ENCODE measurements at places on chromosomes 1 and 21. TPM values are rescaled to one million over a fixed set of nuclear protein-coding genes. Genes with fewer than 3 reads are reported as not detected.

GRCh38 chr21:44727757-44728156 is 16.4 kb upstream of the TSPEAR start:
- ATAC-seq = no peak

- no peak for ATAC-seq
Measured at GRCh38 chr1:63326473-63327380, 4.4 kb downstream of the FOXD3 start.

DNA sequence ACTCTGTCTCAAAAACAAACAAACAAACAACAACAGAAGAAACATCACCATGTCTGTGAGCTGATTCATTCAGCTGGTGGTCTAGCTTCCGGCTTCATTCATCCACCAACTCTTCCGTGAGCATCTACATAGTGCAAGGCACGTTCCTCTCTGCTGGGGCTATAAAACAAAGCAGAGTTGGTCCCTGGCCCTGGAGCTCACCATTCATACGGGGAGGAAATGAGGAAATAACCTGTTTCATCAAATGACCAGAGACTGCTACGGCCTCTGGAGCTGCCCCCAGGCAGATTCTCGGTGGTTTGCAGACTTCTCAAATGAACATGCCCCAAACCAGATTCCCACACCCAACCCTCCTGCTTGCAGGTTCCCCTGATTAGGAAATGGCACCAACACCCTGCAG is 41.0 kb upstream of the ID3 start:
- ATAC-seq = no peak

DNA sequence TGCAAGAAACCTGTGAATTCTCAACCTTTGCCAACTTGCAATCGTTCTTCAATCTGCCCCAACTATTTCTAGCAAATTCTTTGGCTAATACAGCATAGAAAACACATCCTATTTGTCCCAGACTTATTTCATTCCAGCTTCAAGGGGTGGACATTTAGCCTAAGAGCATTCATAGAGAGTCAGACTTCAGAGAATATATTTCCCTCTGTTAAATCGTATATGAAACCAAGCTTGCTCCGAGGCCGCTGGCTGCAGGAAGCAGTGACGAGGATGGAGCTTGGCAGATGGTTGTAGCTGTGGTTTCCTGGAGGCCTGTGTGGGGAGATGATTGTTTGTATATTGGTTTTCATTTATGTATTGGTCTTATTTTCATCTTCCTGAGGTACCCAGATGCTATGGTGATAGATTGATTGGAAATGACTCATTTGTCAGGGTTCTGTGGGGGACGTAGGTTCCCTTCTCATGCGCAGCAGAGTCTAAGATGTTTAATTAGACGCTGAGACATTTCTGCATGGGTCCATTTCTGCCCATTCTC is 26.1 kb downstream of the MAN1C1 start:
- ATAC-seq = no peak

DNA sequence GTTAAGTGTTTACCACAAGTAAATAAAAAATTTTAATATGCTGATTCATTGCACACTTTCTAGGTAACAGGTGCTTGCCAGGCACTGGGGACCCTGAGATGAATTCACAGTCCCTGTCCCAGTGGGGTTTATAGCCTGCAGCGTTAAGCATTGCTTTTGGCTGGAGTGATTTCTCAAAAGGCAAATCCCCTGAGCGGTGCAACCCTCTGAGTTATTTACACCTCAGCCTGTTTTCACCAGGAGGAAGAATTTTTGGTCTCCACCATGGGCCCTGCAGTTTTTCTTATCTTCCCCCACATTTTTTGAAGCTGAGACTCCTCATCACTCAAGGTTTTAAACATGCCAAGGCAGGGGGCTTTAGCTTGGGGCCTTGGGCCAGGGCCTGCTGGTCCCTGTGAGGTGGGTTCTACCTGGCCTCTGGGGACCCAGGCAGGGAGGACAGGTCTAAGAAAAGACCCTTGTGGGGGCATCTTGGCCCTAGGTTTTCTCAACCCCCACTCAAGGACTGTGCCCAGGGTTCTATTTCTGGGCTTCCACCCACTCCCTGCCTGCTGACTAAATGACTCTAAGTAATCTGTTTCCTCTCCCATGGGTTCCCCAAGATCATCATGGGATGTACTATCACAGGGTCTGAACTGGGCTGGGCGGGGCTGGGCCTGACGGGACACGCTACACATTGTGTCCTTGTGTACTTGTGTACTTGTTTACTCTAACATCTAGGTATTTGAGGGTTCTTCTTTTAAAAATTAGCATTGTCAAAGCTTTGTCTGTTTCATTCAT is 10.2 kb upstream of the CHIT1 start:
- no peak for ATAC-seq

GRCh38 chr1:20402585-20403422 is 83.2 kb downstream of the CAMK2N1 start:
- ATAC-seq = no peak

GRCh38 chr1:174689524-174689923 is 241.8 kb downstream of the GPR52 start:
- no peak for ATAC-seq

DNA sequence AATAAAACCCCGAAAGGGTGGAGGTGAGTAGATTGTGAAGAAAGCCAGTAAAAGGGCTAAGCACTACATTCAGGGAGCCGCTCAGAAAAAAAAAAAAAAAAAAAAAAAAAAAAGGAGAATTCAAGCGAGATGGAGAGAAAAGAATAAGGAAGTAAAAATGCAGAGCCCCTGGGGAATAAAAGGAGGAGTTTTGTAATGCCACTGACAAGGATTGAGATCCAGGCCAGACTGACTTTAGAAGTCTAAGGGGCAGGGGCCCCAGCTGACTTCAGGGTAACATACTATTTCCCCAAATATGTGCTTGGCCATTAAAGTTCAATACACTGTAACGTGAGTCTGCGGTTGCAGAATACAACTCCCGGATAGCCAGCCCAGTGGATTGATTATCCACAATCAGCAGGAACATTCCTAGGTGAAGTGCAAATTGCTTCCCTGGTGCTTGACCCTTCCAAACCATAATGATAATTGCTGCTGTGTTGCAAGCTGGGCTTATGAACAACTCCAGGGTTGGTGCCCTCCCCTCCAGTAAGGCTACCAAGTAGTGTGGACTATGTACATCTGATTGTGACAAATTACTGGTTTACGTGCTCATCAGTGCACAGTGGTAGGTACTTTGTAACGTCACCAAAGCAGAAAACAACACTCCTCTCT is 30.7 kb upstream of the RRP15 start:
- ATAC-seq = no peak

- no peak for ATAC-seq
Measured at GRCh38 chr1:91400133-91400725, 4.4 kb downstream of the HFM1 start.

DNA sequence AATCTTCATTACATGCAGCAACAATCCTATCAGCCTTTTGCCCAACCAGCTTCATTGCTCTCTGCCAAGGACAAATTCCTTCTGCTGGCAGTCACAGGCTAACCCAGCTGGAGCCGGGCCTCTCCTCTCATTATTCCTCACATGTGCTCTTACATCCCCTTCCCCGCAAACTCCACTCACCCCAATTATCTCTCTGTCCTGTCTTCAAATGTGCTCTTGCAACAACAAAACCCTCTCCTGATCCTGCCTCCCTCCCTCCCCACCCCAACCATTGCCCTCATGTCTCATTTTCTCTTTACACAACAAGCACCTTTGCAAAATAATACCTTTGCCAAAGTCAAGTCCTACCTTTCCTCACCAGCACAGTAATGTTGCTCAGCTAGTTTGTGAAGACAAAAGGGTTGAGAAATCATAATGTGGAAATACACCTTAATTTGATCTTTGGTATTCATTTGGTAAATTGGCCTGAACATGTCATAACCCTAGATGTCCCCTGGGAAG is 36.0 kb upstream of the DHCR24 start:
- peak; percentile 85 for ATAC-seq

- no peak for ATAC-seq
Measured at GRCh38 chr1:200041337-200042118, 14.0 kb downstream of the NR5A2 start.

DNA sequence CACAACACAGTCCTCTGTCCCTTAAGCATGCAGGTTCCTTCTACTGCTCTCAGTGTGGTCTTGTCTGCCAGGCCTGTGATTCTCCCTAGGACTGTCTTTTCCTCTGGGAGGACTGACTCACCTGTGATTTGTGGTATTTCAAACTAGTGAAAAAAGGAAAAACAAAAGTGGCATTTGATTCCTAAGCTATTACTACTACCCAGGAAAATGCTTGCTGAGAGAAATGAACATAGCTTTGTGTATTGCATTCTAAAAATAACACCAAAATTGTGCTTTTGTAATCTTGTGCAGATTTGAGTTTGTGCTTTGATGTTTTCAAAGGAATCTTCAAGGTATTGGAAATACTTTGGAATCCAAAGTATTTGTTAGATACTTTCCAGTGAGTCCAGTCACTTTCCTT is 57.0 kb downstream of the GPR161 start:
- ATAC-seq = no peak

DNA sequence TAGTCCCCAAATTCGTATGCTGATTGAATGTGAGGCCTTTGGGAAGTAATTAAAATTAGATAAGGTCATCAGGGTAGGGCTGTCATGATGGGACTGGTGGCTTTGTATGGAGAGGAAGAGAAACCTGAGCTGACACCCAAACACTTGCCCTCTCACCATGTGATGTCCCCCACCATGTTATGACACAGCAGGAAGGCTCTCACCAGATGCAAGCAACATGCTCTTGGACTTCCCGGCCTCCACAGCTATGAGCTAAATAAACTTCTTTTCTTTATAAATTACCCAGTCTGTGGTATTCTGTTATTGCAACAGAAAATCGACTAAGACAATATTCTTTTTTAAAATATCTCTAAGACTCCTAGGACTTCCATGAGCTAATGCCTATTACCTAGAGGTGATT is 43.6 kb upstream of the GUCA2B start:
- ATAC-seq = no peak

DNA sequence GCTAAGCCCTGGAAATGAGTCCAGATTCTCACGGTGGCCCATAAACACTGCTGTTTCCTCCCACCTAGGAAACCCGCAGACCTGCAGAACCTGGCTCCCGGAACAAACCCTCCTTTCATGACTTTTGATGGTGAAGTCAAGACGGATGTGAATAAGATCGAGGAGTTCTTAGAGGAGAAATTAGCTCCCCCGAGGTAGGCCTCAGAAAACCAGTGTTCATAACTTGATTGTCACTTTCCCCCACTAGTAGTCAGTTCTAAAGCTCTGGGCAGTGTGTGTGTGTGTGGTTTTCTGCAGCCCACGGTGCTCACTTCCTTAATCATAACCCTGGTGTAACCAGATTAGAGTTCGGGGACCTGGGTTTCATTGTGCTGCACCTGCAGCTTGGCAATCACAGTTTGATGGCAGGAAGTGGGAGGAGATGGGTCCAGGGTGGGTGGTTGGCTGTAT is 39.1 kb downstream of the CLIC6 start:
- no peak for ATAC-seq

GRCh38 chr1:181424786-181425403 is 58.4 kb upstream of the CACNA1E start:
- peak; percentile 68 for ATAC-seq

- ATAC-seq = no peak
Measured at GRCh38 chr1:18484276-18484675, 3.5 kb downstream of the KLHDC7A start.

DNA sequence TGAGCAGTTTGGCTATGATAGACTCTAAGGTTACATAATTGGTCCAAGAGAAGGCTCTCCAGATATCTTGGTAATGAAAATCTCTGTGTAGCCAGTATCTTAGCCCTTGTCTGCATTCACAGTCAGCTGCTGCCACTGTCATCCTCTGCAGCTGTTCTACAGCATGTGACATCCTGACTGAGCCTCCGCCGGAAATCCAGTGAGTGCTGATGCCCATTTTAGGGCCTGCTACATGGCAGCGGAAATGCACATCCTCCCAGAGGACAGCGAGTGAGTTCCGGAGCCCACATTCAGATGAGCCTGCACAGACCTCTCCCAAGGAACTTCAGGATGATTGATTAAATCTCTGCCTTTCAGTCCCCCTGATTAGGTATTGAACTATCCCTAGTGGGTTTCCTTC is 237.1 kb downstream of the HHIPL2 start:
- ATAC-seq = no peak

- ATAC-seq = no peak
Measured at GRCh38 chr21:26079366-26079765, 91.2 kb downstream of the APP start.

GRCh38 chr1:31064718-31065309 is 703 bp downstream of the PUM1 start:
- ATAC-seq = no peak

DNA sequence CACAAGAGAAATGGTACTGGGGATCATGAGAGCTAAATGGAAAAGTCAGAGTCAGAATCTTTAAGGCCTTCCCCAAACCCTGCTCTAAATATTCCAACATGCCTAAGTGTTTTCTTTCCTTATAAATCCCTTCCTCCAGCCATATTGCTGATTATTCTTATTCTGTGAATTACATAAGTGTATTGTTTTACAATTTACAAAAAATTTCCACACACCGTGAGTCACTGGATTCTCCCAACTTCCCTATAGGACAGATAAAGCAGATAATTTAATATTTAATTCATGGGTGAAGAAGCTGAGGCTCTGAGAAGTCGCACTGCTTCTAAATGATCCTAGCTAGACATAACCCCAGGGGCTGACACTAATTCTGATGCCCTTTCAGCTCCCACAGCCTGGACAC is 243.3 kb upstream of the JUN start:
- ATAC-seq = no peak

GRCh38 chr1:27438621-27439061 is 46.2 kb downstream of the GPR3 start:
- ATAC-seq = no peak

GRCh38 chr1:67788238-67788790 is 45.0 kb downstream of the GNG12 start:
- ATAC-seq = no peak

Gene TNFAIP8L2
- total RNA-seq = not detected

Gene RC3H1
- 25.1 TPM for total RNA-seq

Gene PDPN
- 19.9 TPM for total RNA-seq

Gene CR1L
- total RNA-seq = not detected

Gene TSSK3
- 0.52 TPM for total RNA-seq

Gene CFHR2
- total RNA-seq = not detected

Gene KLF17
- total RNA-seq = not detected

Gene GJA8
- not detected for total RNA-seq

Gene TEKT2
- total RNA-seq = not detected

Gene MAP3K21
- 2.6 TPM for total RNA-seq

Gene FAM229A
- total RNA-seq = 2.3 TPM

Gene SLC5A9
- total RNA-seq = not detected

Measured in esophagus mucosa (tissue), 1 donor.